CD4-positive, alpha-beta T cell treated with Interleukin-4 for 4 hours (primary cell): ENCODE measurements at places on chromosomes 7 and 10.

DNA sequence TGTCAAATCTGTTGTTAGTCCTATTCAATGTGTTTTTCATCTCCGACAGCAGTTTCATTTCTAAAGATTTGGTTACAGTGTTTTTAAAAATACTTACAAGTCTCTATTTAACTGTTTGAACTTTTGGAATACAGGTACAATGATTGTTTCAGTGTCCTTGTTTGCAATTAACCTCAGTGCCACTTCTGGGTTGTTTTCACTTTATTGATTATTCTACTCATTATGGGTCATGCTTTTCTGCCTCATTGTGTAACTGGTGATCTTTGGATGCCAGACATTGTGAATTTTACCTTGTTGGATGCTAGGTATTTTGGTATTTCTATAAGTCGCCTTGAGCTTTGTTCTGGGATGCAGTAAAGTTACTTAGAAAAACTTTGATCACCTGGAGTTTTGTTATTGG lies 331.3 kb downstream of the AUTS2 start:
- DNase-seq: no peak

DNA sequence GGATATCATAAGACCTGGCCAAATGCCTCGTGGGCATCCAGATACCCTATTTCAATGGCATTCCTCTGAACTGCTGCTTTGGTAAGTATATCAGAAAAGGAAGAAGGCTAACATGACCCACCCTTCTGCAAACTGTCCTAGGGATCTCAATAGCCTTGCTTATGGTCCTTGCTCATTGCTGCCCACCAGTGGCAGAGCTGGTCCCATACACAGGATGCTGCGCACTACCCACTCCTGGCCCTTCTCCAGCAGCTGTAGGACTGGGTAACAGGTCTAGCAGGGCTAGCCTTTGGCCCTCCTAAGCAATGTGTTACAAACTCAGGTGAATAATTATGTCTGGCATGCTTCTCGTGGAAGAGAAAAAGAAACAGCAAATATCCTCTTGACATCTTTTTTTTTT lies 72.5 kb downstream of the C10orf90 start:
- no peak for DNase-seq

DNA sequence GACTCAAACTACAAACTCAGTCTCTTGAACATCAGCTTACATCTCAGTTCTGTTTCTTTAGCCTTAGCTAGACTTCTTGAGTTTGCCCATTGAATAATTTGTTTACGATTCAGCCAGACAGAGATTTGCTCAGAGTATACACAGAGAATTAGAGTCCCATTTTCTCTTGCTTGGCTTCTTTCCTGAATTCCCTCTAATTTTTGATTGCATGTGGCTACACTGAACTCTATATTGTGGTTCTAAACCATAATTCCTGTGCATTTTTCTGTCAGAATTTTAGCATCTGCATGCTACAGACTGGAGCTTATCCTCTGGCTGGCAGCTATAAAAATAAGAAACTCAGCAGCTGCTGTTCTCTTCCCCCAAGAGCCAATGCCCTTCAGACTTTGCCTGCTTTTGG lies 354.9 kb downstream of the MDFIC start:
- DNase-seq: no peak

GRCh38 chr7:123327661-123328060 lies 127.9 kb upstream of the SLC13A1 start:
- no peak for DNase-seq
